ENCODE measurements at places on chromosomes 6 and 20.

GRCh38 chr6:169984181-169985120, 233.0 kb downstream of the ERMARD start:
- DNase-seq, result no peak

DNA sequence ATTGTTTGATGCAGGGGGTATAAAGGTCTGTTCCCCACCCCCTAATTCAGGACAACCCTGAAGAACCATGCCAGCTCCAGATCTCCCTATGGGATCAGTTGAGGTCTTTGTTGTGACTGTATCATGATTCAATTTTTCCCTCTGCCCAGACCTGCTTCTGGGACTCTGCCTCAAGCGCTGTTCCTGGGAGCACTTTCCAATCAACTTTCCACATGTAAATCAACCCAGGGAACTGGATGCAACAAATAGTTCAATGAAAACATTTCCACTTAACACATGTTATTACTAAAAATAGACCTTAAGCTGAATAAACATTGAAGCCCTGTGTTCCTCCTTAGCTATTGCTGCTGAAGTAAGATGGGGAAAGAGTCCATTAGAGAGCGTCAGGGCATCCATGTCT, 139.5 kb downstream of the C6orf58 start:
- no peak for DNase-seq

- no peak for DNase-seq
Measured at GRCh38 chr6:150425508-150425907, 56.7 kb downstream of the IYD start.

- no peak for DNase-seq
Measured at GRCh38 chr6:12115001-12115400, 102.9 kb downstream of the HIVEP1 start.

GRCh38 chr6:143741480-143741879, 63.7 kb downstream of the PHACTR2 start:
- no peak for DNase-seq

Measured in NCI-H460 (cell line).